ENCODE measurements at places on chromosomes 6 and 20.
A peak's percentile ranks its signal among the peaks of the same experiment; 100 is the strongest.

DNA sequence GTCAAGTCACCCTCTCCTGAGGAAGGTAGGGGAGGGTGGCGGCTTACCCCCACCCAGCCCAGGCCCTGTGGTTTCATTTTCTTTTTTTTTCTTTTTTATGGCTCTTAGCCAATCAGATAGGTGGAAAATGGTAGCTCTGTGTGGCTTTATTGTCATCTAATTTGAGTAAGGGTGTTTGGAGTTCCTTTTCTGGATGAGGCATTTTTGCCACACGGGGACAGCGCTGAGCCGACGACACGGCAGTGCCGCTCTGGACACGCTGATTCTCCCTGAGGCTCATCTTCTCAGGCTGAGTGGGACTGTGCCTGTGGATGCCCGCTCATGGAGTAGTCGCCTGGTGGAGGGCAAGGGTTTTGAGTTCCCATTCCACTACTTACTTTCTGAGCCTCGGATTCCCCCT lies 37.6 kb upstream of the ANGPT4 start:
- DNase-seq = no peak

DNA sequence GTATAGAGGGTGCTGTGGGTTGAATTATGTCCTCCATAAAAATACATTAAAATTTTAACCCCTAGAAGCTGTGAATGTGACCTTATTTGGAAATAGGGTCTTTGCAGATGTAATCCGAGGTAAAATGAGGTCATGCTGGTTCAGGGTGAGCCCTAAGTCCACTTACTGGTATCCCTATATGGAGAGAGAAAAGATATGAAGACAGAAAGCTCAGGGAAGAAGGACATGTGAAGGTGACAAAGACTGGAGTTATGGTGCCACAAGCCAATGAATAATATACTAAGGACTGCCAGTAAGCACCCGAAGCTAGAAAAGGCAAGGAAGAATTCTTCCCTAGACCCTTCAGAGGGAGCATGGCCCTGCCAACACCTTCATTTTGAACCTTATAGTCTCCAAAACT lies 50.2 kb downstream of the PLN start:
- no peak for DNase-seq

DNA sequence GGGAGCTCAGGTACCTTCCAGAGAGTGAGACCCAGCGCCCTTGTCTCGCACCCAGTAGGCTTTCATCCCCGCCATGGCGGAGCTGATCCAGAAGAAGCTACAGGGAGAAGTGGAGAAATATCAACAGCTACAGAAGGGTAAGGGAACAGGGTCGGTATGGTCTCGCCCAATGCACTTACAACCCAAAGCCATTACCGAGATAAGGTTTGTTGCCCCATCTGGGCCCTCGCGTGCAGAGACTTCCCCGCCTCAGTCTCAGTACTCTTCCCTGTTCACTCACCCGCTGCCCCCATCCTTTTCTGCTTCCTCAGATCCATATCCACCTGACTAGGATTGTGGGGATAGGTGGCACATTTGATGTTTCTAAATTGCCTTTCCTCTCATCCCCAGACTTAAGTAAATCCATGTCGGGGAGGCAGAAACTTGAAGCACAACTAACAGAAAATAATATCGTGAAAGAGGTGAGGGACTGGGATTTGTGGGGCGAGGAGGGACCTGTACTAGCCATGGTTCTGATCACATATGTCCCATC lies 449 bp downstream of the PFDN6 start:
- DNase-seq = no peak

DNA sequence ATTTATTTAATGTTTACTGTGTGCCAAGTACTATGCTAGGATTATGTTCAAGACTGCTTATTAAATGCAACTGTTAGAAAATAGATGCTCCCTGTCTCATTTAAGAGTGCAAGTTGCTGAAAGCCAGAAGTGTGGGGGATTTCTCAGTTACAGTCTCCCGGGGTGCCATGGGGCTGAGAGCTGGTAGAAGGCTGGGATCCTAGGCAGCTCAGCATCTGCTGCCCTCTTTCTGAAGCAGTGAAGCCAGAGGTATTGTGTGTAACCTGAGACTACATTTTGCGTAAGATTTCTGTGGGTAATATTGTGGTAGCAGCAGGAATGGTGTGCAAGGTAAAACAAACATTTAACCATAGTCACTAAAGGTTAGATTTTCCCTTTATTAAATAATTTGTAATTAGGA lies 120.6 kb downstream of the AKAP7 start:
- DNase-seq = no peak

DNA sequence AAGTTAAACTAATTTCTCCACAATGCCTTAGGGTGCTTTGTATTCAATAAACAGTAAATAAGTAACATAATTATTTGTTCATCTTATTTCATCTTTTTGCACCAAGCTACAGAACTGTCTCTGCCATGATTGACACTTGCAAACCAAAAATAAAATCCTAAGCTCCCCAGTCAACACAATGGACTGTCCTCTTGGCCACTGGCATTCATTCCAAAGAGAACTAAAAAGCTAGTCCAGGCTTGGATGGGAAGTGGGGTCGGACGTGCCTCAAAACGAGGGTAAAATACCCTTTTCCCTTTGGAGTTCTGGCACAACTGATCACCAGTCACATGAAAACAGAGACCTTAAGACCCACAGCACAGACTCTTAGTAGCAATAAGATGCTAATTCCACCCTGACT lies 66.4 kb upstream of the THBS2 start:
- DNase-seq = no peak

DNA sequence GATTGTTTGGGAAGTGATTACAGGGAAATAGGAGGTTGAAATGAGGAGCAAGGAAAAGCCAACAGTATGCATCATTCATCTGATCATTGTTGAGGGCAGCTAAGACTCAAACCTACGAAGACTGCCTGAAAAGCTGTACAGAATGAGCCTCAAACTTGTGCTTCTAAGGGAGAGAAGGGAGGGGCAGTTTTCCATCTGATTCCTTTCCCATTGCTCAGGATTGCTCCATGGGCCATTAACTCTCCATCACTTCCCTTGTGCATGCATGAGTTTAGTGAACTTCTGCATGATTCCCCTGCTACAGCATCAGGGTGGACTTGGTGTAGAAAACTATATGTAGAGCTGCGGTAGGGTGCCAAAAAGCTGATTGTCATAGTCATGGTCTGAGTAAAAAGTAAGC lies 742.7 kb upstream of the SLC35B3 start:
- DNase-seq = no peak

DNA sequence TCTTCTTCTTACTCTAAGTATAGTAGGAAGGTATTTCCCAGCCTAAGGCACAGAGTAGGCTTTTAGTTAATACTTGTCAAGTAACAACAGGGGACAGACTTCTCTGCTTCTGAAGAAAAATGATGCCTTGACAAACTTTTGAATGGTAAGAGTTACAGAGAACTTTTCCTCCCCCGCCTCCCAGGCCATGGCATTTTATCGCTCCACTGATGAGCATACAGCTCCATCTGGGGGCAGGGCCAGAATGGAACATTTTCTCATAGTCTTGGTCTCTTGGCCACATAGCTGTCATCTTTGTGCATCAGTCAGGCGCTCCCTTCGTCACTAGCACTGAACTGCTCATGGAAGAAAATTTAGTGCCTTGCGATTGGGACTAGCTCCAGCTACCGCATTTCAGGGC lies 1066.8 kb upstream of the CITED2 start:
- no peak for DNase-seq

DNA sequence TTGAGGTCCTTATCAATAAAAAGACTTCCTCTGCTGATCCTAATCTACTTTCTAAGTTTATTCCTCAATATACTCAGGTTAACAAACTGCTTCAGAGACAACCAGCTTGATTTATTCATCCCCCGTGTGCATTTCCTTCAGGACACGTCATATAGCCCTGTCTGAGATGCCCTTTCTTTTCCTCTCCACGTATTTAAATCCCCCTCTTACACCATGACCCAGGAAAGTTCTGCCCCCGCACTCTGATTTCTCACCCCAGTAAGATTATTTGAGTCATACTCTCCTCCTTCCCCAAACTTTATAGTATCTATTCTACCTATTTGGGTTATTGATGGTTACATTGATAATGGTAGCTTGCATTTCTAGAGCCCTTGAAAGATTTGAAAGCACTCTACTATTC lies 9.8 kb upstream of the CGA start:
- DNase-seq = no peak

DNA sequence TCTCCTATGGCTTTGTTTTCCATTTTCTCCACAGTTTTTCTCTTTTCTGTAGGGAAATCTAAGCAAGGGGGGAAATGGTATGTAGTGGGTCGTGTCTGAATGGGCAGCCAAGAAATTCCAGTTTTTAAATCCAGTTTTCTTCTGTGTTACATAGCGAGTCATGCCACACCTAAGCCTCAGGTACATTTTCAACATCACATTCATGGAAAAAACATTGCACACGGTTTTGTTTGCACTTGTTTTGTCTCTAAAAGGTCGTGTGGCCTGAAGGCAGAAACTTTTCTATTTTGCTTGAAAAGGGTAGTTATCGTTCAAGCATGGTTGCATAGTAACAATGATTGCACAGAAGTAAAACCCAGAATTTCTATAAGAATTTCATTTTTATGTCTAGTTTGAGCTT lies 70.5 kb downstream of the MOXD1 start:
- DNase-seq = no peak

DNA sequence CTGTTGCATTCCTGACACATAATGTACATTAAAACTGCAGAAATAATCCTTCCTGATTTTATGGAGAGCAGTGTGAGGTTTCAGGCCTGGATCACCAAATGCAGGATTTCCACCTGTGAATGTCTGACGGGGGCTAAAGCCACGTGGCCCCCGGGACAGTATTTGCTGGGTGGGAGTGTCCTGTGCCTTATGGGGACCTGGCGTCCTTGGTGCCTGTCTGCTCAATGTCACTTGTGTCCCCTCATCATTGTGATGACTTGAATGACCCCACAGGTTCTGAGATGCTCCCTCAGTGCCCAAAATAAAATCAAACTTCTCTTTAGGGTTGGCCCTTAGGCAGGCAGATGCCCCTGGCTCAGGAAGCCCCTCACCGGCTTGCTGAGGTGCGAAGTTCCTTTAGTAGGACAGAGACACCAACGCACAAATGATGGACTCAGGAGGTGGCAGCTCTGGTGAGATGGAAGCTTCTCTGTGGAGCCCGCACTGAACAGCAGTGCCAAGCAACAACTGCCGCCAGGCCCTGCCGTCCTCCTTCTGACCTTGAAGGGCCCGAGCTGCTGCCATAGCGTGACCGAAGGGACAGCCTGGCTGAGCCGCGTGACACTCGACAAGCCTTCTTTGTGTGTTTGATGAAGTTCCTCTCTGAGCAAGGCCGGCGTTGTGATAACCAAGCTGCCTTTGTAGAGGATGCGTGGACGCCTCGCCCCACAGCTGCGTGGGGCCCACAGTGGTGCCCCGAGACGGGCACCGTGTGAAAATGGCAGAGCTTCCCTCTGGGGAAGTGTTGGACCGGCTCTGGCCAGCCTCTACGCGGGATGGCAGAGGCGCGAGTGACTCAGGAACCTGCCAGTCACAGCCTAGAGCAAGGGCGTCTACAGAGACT lies 30.9 kb downstream of the FRMD1 start:
- peak; percentile 73 for DNase-seq
